NCI-H2171 treated with DMSO at 0.1 percent for 48 hours (cell line): ENCODE measurements at places on chromosomes 5 and 9.
A peak's percentile ranks its signal among the peaks of the same experiment; 100 is the strongest.

DNA sequence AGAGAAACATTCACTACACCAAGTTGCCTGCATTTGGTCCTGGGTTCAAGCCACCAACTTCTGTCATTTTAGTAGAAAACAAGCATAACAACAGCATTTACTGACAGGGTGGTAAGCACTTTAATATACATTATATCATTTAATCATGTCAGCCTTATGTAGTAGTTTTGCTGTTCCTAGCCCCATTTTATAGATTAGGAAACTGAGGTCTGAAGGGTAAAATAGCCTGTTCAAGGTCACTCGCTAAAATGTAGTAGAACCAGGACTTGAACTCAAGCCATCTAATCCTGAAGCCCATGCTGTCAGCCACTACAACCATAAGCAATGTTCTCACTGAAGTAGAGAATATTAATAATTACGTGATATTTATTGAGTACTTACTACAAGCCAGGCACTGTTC, 59.7 kb upstream of the TRIM32 start:
- no peak for DNase-seq

GRCh38 chr9:17519761-17520160, 59.1 kb upstream of the SH3GL2 start:
- DNase-seq: no peak

DNA sequence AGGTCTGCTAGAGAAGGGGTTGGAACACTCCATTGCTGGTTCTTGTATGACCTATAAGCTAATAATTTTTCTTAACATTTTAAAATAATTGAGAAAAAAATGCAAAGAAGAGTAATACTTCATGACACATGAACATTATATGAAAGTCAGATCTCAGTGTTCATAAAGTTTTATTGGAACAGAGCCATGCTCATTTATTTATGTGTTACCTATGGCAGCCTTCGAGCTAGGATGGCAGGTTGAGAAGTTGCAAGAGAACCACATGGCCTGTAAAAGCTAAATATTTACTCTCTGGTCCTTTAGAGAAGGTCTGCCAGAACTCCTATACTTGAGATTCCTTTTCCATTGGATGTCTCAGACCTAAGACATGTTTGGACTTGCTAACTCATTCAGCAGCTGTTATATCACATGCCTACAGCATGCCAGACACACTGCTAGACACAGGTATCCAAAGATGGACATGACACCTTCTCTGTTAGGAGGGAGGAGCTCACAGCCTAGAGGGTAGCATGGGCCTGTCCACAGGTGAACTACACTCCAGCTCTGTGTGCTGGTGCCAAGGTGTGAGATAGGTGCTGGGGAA, 304.3 kb downstream of the ARHGAP26 start:
- peak; percentile 63 for DNase-seq

GRCh38 chr9:77534376-77535057, 113.6 kb downstream of the GNA14 start:
- peak; percentile 13 for DNase-seq

DNA sequence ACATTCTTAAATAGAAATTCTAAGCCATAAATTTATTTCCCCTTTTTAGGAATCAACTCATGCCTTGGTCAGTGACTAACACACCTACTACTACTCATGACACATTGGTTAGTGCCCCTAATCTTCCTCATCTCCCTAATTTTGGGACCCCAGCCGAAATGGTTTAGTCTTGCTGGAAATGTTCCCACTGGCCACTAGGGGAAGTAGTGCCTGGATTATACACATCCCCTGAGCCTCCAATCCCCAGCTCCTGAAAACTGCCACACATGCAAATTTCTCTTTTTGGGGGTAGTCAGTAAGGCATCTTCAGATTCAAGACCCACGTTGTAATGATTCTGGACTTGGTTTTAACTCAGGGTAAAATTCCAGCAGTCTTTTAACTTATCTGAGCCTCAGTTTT, 79.8 kb downstream of the HSD17B3 start:
- DNase-seq: no peak

DNA sequence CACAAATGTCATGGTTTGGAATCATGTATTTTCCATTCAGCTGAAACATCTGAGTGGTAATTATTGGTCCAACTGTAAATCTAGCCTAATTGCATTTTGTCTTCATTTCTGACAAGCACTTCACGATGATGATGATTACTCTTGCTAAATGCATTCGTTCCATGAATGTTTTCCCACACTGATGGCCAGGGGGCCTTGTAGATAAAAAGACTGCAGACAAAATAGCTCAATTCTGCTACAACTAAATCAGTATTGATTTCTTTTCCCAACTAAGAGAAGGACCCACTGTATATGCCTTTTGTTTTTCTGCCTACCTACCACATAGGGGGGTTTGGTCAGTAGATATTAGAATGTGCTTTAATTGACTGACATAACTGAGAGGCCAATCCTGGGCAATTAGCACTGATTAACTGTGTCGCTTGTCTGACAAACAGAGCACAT, 1351.3 kb upstream of the NUDT12 start:
- DNase-seq: no peak

DNA sequence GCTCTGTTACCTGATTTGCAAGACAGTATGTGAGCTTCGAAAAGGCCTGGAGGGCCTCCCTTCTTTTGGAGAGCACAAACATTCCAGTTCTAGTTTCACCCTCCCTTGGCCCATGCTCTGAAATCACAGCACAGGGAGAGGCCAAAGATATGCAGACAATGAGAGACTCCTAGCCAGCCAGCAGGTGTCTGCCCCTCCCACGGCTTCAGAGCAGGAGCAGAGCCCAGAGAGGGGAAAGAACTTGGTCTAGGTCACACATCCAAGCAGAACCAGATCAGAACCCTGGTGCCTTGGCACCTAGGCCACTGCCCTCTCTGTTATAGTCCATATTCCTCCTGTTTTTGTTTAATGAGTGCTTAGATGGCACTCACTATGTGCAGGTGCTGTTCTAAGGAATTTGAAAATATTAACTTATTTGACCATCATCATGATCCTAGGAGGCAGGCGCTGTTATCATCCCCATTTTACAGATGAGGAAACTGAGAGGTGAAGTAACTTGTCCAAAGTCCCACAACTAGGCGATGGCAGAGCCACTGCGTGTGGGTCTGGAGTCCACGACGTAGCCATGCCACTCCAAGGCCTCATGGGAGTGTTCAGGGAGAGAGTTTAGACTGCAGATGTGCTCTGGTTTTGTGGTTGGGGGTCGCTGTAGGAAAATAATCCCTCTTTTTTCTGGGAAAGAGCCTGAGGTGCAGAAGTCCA, 27.2 kb downstream of the TMOD1 start:
- DNase-seq: no peak

DNA sequence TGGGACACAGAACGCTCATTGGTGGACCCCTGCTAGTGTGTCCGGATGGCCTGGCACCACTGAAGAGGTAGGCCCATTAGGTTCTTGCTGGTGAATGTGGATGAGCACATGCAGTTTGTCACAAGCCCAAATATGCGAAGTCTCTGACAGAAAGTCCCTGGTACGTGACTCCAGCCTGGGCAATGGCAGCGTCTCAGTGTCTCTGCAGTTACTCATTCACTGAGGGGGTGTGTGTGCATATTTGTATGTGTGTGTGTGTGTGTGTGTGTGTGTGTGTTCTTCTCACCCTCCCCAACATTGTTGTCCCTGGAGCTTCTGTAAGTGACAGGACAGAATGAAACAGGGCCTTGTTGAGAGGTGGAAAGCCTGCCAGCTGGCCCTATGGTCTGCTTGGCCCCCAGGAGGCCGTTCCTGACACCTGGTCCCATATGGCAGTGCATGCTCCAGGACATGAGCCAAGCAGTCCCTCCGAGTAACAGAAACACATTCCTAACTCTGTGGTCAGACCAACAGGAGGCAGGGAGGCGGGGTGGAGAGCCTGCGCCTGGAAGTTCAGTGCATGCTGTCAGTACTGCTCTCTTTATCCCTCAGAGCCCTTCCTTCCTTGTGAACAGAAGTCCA, 169.9 kb downstream of the SLC28A3 start:
- DNase-seq: peak; percentile 65

DNA sequence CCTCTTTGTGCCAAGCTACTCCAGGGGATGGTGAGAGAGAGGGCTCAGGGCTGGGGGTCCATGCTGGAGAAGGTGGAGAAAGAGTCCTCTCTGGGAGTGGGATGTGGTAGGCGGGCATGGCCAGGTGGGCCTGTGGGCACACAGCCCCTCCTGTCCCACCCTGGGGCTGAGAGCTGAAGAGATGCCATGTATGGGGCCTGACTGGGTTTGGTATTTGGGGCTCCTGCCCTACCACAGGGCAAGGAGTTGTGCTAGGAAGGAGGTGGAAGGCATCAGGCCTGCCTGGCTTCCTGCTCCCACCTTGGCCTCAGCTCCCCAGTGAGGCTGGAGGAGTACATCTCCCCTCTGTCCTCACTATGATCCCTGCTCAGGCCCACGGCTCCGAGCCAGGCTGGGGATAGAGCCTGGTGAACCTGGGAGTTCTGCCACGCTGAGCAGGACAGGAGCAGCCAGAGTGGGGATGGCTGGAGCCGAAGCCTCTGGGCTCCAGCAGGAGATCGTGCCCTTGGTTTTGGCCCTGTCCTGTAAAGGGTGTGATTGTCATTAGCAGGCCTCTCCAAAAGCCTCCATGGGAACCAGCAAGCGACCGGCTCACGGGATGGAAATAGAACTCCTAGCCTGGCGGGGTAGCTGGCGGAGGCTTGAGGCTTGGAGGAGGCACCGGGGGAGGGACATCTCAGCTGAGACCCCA, 75.5 kb downstream of the CACNA1B start:
- DNase-seq: no peak

DNA sequence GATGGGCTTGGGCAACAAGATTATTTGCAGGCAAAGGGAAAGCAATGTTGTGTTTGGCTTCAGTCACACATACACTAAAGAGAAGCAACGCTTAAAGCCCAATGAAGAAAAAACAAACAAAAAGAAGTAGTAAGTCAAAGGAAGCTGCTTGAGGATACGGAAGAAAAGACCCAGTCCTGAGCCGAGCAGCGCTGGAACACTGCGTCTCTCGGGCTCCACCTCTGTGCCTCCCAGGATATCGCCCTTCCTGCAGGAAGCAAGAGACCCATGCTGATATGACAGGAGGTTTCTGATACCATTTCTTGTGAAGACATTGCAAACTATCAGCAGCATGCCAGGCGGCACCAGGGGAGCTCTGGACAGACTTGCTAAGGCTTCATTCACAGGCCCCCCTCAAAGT, 9.9 kb downstream of the GNAQ start:
- DNase-seq: no peak

GRCh38 chr5:179342577-179342976, 2.7 kb downstream of the ADAMTS2 start:
- DNase-seq: no peak

DNA sequence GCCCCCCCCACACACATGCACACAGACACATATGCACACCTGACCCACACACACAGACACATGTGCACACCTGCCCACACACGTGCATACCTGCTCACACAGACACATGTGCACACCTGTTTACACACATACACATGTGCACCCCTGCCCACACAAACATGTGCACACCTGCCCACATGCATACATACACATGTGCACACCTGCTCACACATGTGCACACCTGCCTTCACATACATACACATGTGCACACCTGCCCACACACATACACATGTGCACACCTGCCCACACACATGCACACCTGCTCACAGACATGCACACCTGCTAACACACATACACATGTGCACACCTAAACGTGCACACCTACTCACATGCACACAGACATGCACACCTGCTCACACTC, 147.0 kb upstream of the FOXD4L5 start:
- no peak for DNase-seq
